Right ventricle myocardium superior (tissue), 1 donor: ENCODE measurements at places on chromosomes 7 and 10.

- no peak for DNase-seq
Measured at GRCh38 chr7:36224934-36225858, 72.1 kb downstream of the EEPD1 start.

GRCh38 chr7:25348104-25348503 lies 119.8 kb upstream of the NPVF start:
- no peak for DNase-seq

DNA sequence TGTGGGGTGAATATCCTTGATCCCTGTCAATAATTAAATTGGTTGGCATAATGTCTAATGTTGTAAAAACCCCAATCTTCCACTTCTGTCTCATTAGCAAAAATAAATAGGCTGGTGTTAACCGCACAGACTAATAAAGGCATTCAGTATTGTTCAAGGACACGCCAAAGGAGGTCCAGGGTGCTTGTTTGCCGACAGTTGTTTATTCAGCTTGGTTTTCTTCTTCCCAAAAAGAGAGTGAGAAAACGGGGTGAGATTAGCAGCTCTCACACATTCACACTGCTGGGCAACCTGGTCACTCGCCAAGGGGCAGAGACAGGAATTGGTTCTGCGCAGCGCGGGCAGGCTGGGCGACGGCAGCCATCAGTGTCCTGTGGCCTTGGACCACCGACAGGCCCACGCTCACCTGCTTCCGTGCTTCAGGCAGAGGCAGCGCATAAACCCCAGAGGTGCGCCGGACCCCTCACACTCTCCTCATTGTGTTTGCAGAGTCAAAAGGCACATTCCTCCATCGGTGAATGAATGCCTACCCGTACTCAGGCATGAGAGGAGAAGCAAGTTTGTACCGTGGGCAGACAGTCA lies 26.2 kb upstream of the LMBR1 start:
- no peak for DNase-seq

DNA sequence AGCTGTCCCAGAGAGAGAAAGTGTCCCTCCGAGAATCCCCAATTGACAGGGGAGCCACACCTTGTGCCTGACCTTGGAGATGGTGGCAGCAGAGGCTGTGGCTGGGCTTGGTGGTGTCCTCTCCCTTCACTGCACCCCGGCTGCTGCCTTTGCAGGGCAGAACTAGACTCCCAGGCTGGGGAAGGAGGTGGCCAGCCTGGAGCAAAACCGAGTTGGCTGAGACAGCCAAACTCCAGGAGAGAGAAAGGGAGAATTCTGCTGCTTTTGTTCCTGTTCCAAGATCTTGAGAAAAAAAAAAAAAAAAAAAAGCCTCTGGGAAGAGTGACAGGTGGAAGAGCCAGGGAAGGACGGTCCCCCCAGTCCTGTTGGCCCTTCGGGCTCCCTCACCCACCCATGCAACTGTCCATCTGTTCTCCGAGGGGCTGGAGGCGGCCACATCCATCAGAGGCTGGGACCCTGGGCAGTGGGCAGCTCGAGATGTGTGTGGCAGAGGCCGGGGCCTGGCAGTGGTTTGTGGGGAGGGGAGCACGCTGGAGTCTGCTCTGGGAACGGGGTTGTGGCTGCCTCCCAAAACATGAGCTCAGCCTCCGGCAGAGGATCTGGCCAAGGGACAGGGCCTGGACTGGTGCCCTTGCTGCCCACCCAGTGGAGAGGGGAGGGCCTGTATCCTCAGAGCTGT lies 35.5 kb downstream of the CLIP2 start:
- no peak for DNase-seq

DNA sequence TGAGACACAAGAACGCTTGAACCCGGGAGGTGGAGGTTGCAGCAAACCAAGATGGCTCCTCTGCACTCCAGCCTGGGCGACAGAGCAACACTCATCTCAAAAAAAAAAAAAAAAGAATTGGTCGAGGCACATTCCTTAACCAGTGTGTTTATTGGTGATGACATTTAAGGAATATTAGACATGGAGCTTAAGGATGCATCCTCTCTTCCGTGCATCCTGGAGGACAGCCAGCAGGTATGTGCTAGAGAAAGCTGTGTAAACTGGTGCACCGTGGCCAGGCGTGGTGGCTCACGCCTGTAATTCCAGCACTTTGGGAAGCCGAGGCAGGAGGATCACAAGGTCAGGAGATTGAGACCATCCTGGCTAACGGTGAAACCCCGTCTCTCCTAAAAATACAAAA lies 11.8 kb downstream of the ZKSCAN1 start:
- DNase-seq: no peak
